Left ventricle myocardium superior (tissue), 1 donor: ENCODE measurements at places on chromosomes 4 and X.

DNA sequence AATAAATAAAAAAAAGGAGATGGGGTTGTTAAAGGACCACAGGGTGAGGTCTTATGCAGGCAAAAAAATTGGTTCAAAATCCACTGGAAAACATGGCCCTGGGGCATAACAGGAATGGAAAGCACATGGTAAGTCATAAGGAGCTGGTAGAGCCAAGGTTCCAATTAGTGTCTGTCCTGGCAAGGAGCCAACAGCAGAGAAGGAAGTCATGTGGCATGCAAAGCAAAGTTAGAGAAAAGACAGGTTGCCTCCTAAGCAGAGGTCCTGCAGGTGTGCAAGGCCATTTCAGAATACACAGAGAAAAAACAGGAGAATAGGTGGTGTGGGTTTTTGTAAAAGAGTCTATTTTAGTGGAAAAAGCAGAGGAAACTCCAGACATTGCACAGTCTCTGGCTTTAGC, 1881.7 kb downstream of the ARAP2 start:
- DNase-seq = no peak

DNA sequence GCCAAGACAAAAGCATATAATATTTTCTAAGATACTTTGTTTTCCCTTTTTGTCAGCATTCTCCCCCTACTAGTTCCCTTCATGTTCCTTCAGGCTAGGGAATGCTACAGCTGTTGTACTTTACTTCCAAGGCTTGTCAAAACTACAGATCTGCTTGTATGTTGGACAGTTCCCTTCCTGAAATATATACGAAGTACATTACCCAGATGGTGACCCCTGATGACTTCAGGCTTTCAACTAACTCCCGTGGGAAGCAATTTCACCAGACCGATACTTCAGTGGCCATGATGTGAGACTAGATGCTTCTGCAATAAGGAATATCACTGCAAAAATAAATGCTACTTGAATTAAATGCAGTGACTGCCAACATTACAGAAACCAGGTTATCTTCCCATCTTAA, 332.8 kb downstream of the SH2D1A start:
- no peak for DNase-seq

GRCh38 chrX:17081511-17081910, 135.1 kb downstream of the REPS2 start:
- no peak for DNase-seq

GRCh38 chr4:155076256-155076785, 132.1 kb upstream of the NPY2R start:
- DNase-seq = no peak
